ENCODE measurements at places on chromosomes 5 and 9. TPM values are rescaled to one million over a fixed set of nuclear protein-coding genes. Genes with fewer than 3 reads are reported as not detected.

DNA sequence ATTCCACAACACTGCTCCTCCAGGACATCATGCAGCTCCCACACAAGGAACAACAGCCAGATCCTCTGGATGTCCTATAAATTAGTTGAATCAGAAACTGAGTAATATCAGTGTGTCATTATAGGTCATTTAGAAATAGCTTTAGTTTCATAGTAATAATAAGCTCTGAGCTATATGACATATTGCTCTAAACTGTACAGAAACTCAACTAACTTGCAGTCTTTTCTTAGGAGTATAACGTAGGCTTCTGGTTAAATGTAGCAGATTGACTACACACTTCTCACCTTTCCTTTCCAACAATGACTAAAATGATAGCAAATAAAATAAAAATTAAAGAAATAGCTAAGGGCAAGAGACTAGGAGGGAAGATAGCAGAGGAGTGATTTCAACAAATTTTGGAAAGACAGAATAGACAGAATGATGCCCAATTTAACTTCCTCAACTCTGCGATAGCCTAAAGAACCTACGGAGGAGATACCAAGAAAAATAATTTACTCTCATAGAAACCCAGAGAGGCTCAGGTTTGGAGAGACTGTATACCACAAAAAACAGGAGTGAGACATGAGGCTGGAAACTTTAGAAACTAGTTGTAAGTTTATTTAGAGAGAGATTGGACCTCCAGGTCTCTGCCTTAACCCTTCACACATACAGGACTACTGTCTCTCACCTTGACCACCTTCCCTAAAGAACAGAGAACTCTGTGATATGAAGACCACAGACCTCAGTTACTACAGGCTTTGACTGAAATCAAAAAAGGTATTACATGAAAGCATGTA lies 193.7 kb downstream of the TSSK1B start:
- DNase-seq, result no peak

- no peak for DNase-seq
Observed at GRCh38 chr5:143453720-143454119, 50.2 kb upstream of the NR3C1 start.

DNA sequence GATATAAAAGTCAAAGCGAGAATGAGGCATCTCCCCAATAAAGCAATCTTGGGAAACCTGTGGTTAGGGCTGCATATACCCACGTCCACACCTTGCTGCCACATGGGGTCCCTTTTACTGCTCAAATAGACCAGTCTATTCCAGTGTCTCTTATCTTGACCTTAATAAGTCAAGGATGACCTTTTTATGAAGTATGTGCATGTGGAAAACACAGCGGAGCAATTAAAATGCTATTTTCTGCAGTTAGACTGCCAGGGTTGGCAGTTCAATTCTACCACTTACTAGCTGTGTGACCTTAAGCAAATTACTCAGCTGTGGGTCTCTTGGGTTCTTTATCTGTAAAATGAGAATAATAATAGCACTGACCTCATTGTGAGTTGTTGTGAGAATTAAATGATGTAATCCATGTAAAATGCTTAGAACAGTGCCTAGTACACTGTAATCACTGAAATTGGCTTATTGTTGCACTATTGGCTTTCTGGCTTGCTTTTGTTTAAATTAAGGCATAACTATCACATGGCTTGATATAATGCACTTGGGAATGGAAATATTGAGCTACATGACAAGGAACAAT lies 67.8 kb upstream of the HSPB3 start:
- DNase-seq, result no peak

DNA sequence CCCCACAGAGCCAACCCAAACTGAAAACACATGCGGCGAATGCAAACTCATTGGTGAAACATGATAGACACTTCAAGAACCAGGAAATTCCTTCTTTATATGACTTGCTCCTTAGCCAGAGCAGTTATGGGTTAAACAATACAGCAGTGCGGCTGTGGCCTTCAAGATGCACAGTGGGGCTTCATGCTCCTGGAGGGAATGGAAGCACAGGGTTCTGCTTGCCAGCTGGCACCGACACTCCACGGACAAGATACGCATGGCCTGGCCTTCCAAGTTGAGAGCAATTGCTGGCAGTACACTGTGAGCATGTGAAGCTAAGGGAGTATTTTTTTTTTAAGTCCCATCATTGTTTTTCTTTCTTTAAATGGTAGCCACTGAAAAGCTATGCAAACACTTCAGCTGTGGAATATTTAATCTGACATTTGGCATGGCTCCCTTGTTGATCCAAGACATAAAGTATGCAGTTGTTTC lies 451.6 kb upstream of the CD180 start:
- DNase-seq, result peak; percentile 53

The SLC4A9 gene
- 0.25 TPM for polyA plus RNA-seq

Measured in right lung (tissue), 10 donors.